ENCODE measurements at places on chromosomes 13 and 19.

DNA sequence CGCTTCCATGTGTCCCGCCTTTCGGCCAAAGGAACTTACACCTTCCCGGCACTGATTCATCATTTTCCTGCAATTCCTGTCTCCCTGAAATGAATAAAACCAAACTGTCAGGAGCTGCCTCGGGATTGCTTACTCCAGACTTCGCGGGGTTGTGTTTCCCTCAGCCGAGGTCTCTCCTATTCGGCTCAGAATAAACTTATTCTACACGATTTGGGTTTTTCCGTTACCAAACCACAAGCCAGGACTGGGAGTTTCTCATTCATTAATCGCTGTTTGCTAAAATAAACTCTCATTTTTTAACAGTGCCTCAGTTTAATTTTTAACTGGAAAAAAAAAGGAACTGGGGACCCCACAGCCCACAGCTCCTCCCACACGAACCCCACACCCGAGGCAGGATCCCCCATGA lies 667 bp downstream of the ZNF878 start:
- DNase-seq: no peak

DNA sequence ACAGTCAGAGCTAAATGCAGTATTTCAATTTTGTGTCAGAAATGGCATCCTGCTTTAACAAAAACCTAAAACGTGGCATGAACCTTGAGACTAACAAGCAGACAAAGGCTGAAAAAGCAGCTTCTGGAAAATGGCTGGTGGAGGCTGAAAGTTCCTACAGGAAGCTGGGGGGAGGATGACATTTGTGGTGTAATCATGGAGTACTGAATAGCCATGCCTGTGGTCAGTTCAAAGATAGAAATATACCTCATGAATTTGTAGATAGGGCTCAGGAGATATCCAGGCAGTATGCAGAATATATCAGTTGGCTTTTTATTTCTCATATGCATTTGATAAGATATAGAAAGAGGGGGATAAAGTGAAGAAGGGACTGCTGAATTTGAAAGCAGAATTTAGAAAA lies 181.7 kb downstream of the UQCRFS1 start:
- no peak for DNase-seq

DNA sequence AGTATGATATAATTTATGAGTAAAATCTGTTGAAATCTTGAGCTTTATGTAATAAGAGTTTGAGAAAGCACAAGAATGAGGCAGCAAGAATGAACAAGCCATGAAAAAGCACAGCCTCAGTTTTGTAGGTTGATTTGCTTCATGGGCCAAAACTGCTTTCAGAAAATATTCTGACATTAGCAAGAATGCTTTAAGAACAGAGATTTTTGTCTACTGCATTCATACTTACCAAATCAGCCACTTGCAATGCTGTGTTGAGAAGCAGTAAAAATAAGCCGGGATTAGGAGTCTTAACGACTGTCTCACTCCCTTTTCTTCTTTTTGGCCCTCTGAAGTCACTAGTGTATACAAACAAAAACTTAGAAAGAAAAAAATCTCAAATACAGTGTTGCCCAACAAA lies 114.5 kb downstream of the POSTN start:
- DNase-seq: no peak

DNA sequence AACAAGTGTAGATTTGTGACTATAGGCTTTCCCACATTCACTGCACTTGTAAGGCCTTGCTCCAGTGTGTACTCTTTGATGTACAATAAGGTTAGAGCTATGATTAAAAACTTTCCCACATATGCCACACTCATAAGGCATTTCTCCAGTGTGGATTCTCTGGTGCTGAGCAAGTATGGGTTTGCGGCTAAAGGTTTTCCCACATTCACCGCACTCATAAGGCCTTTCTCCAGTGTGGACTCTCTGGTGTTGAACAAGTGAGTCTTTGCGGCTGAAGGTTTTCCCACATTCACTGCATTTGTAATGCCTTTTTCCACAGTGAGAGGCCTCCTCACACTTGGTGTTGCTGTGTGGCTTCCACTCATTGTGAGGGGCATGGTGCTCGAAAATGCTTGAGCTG lies 3.7 kb downstream of the ZNF772 start:
- no peak for DNase-seq

DNA sequence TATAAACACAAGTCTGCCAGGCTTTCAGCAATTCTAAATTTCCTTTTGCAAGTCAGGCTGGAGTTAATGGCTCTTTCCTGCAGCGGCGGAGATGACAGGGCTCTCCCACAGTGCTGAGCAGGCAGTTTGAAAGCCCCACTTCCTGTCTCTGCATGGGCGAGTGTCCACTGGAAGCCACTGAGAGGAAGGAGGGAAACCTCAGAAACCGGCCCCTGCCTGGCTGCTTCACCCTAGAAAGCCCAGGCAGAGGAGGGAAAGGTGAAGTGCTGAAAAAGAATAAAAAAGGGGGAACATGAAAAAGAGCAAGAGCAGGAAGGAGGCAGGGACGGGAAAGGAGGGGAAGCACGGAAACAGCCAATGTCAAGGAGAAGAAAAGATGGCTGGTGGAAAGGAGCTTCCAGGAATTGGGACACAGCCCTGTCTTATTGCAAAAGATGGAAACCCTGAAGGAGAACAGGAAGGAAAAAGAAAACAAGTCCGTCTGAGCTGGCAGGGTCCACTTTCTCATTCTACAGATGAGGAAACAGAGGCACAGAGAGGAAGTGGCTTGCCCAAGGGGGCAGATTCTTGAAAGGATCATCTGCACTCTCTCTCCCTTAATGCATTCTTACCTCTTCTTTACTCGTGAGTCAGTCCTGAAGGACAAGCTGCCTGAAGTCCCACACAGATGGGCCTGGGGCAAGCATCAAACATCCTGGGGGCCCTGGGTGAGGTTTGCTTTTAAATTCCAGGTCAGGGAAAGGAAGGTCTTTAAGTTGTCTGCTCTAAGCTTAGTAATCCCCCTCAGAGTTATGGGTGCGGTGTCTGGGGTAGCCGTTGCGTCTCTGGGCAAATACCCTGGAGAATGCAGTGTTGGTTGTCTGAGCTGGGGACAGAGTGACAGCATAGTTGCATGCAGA lies 38.8 kb upstream of the ALOX5AP start:
- no peak for DNase-seq

DNA sequence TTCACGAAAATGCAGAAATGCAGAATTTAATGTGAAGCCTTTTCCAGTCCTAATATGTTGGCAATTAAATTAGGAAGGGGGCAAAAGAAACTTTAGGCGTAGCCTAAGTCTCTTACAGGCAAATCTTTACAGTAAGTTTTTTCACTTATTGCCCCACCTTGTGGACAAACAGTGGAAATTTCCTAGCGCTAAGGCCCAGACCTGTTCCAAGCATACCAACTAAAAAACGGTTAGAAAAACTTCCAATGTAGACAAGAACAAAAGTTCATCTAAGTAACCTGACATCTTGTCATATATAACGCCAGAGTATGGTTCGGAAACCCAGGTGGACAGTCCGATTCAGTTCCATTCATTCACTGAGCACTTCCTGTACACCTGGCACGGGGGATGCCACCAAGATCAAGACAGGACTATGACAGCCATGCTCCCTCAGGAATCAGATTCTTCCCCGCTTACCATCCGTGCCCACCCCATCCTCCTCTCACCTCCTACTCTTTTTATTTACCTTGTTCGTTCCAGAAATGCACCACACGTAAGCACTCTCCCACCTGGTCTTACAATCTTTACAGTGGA lies 4.9 kb downstream of the ZAR1L start:
- DNase-seq: no peak

GRCh38 chr19:3482507-3483225 lies 575 bp downstream of the SMIM44 start:
- DNase-seq: no peak

GRCh38 chr19:46428239-46429135 lies at the start of gene PNMA8C:
Gene PNMA8C (minus strand): TSS chr19:46428936. CDS start chr19:46428359, 577 bp downstream.
- DNase-seq: peak; percentile 42

DNA sequence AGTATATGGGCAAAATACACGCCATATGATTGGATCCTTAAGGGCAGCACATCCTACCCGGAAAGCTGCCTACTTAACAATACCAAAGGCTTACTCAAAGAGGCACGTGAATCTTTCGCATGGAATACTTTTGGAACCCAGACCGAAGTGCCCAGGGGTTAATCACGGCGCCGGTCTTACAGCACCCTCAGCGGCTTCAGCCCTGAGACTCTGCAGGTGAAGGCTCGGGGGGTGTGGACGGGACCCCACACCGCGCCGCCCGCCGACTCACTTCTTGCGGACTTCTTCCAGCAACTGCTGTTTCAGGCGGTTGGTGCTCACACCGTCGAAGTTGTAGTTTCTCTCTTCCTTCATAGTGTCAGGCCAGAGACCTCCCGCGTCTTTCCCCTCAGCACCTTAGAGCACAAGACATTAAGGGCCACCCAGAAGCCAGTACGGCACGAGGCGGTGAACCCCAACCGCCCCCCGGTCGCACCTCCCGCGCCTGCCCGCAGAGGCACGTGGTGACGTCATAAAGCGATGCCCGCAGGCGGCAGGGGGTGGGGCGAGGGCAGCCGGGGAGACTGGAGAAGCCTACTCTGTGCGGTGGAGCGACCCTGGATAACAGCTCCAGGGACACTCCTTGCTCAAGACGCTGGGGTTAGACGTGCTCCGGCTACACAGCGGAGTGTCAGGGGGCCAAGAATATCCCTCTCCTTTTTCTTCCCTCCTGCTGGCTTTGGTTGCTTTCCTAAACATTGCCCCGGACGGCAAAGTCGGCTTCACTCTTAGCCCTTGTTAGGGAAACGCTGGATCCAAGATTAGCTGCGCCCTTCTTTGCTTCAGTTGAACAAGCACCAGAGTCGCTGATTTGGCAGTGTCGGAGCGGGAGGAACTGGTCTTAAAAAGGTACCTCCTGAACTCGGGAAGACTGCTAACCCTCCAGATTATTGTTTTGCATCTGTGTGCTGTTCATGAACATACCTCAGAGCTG lies at the start of gene CCDC169:
Gene CCDC169, minus strand, starts transcription at position 449 of the 973 bp plus-strand sequence. Its CDS starts 95 bp downstream, at position 354.
- DNase-seq: peak; percentile 23

- no peak for DNase-seq
Measured at GRCh38 chr19:40421993-40422747, 3.6 kb downstream of the SERTAD1 start.

DNA sequence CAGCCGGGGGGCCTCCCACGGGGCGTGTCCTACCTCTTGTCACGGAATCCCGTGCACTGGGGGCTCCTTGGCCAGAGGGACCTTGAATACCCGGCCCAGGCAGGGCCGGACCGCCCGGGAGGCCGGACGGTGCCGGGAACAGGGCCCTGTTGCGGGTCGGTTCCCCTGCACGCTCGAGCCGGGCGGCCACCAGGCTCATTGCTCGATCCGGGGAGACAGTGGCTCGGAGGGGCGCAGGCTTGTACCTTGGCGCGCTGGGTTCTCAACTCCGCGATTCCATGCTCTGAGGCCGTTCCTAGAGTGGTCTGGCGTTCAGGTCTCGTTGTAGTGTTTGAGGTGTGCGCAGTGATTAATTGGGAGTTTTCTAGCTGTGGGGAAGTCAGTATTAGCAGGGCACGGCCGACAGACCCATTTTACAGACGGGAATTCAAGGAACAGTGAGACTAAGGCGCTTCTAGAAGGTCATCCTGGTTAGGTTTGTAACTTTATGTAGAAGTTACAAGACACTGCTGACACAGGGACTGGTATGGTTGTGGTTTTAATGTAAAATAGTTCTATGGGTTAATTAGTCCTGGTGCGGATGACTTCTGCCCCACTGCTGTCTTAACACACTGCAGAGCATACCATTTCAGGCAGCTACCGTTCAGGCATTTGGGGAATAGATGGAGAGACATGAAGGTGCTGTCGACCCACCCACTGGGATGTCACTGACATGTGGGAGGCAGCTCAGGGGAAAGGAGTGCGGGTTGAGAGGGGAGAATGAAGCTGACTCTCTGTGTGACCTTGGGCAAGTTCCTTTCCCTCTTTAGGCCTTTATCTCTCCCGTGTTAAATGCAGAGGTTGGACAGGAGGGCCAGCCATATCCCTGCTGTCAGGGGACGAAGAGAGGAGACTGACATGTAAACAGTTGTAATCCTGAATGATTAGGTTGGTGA lies 592 bp downstream of the CLPTM1 start:
- DNase-seq: no peak

DNA sequence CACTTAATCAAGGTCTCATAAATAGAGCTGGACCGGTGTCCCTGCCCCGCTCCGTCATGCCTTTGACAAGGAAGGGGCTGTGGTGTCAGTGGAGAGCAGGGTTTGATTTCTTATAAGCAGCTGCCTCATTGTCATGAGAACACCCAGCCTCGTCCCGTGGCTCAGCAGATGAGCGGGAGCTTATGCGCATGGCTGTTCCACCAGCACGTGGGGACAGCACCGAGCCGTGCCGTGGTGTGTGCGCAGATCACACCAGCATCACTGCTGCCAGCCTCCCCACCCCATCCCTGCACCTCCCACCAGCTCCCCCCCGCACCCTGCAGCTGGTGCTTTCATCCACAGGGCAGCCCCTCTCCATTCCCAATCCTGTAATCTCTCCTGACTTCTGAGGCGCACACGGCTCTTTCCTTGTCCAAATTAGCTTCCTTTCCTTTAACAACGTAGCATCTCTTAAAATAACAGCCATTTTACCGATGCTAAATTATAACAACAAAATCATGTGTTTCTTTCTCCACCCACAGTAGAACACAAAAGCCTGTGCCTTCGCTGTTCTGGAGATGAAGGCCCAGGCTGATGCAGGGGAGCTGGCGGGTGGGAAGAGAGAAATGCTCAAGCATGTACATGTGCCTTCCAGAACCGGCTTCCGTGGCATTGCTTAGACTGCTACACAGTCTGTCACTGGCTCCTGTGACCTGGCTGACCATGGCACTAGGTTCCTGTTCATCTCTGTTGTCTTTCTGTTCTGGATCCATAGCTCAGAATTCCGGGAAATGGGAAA lies 96.8 kb downstream of the RAB20 start:
- DNase-seq: no peak

- DNase-seq: peak; percentile 86
Measured at GRCh38 chr19:12676384-12676792, 5.3 kb downstream of the DHPS start.

GRCh38 chr13:20192158-20192835 lies 441 bp downstream of the GJB2 start:
- no peak for DNase-seq

DNA sequence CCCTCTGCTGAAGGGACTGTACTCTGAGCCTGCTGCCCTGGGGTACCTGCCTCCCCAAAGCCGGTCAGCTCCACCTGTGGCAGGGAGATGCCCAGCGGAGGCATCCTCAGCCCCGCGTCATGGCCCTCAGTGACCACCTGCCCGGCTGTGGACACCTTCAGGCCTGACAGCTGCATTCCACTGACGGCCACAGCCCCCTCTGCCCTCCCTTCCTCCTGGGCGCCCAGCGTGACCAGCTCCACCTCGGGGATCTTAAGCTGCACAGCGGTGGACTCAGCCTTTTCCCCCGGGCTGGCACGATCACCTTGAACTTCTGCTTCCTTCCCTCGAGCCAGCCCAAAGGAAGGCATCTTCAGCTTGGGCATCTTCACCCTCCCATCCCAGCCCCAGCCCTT lies 4.8 kb upstream of the HIPK4 start:
- DNase-seq: no peak
